ENCODE measurements at places on chromosomes 5 and 9. TPM values are rescaled to one million over a fixed set of nuclear protein-coding genes. Genes with fewer than 3 reads are reported as not detected.

Gene FBP1
- total RNA-seq: not detected

Gene OR1Q1
- not detected for total RNA-seq

Gene EPB41L4B
- 17.8 TPM for total RNA-seq

Gene SLC6A18
- not detected for total RNA-seq

Gene OLFM1
- total RNA-seq: 8.5 TPM

Gene SAXO1
- total RNA-seq: not detected

Gene NPR3
- total RNA-seq: 19.6 TPM

Gene FST
- 2.0 TPM for total RNA-seq

Gene PCDHB8
- 0.19 TPM for total RNA-seq

Gene SPATA31A1
- not detected for total RNA-seq

Gene NDUFS6
- total RNA-seq: 116 TPM

Gene F12
- total RNA-seq: 25.7 TPM

Gene SHLD3
- total RNA-seq: 2.8 TPM

Gene IL7R
- 0.46 TPM for total RNA-seq

Gene FNBP1
- total RNA-seq: 12.3 TPM

Gene CDKN2B-AS1
- not detected for total RNA-seq

Gene PFN3
- not detected for total RNA-seq

Gene BRD3OS
- total RNA-seq: 20.3 TPM

Gene HSD17B3
- total RNA-seq: not detected

Gene SOX30
- total RNA-seq: not detected

Gene BTNL8
- not detected for total RNA-seq

Gene AJM1
- total RNA-seq: 4.6 TPM

Gene CLPTM1L
- total RNA-seq: 178 TPM

Gene REEP2
- total RNA-seq: 7.1 TPM

Gene PCYOX1L
- total RNA-seq: 2.4 TPM

Gene MYORG
- 6.3 TPM for total RNA-seq

Gene FOXD4L4
- not detected for total RNA-seq

Gene PCAT7
- total RNA-seq: 0.46 TPM

Gene GZMA
- total RNA-seq: not detected

Gene OR1J2
- not detected for total RNA-seq

Gene FRRS1L
- total RNA-seq: 0.13 TPM

Gene ARHGEF39
- 16.1 TPM for total RNA-seq

Gene SLC45A2
- total RNA-seq: not detected

All from A549 treated with Mapracorat at 1 μM for 4 hours (cell line).